ENCODE measurements at places on chromosomes 7 and 10.

- DNase-seq, result no peak
Observed at GRCh38 chr10:21083861-21084260, 186.8 kb upstream of the NEBL start.

DNA sequence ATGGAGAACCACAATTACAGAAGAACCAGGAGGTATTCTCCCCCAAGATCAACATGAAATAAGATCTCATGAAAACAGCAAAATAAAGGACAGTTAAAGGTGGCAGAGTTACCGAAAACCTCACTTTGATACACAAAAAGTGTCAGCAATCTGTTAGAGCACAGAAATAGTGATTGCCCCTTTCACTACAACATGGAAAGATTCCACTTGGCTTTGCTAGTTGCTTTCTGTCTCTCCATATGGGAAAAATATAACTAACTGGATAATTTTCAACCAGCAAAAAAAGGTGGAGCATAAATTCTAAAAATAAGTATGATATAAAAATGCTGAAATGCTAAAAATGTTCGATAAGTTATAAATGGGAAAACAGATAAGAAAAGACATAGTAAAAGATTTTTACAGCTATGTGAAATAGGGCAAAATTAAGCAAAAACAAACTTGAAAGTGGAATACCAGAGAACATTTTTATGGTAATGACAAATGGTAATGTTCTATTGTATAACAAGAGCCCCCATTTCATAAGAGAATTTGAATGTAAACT lies 90.2 kb downstream of the GPR85 start:
- no peak for DNase-seq

GRCh38 chr10:132586739-132587138 lies 49.2 kb downstream of the INPP5A start:
- DNase-seq, result no peak

- DNase-seq, result no peak
Observed at GRCh38 chr10:15166325-15166724, 2.2 kb downstream of the NMT2 start.

GRCh38 chr7:2242541-2243429 lies 759 bp downstream of the NUDT1 start:
- DNase-seq, result peak; percentile 46

DNA sequence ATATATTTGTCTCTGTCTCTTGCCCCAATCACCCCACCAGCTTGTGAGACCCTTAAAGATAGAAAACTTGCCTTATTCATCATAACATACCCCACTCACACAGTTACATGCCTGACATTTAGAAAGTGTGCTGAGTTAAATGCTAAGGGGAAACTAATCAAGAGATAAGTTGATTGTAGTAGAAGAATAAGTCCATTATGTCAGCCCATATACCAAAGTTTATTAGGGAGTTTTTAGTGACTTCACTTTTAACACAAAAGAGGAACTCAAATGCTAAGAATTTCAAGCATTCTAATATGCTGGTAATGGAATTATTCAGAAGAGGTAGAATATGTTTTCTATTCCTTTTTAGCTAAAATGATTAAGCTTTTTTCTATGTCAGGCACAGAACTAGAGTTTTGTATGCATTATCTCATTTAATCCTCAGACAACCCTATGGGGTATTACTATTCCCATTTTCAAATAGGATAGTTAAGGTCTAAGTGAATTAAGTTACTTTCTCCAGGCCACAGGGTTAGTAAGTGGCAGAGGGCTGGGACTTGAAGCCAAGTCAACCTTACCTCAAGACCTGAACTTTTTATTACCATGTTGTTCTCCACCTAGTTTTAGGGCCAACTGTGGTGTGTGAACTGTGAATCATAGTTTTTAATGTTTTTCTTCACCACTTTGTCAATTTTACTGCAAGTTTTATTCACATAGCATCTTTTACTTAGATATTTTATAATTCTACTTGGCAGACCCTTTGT lies 19.6 kb downstream of the ASAH2 start:
- DNase-seq, result no peak

- no peak for DNase-seq
Observed at GRCh38 chr10:118076705-118077104, 30.0 kb upstream of the RAB11FIP2 start.

- no peak for DNase-seq
Observed at GRCh38 chr7:13035233-13035632, 347.8 kb downstream of the ARL4A start.

GRCh38 chr7:69374044-69374425 lies 224.2 kb upstream of the AUTS2 start:
- no peak for DNase-seq

DNA sequence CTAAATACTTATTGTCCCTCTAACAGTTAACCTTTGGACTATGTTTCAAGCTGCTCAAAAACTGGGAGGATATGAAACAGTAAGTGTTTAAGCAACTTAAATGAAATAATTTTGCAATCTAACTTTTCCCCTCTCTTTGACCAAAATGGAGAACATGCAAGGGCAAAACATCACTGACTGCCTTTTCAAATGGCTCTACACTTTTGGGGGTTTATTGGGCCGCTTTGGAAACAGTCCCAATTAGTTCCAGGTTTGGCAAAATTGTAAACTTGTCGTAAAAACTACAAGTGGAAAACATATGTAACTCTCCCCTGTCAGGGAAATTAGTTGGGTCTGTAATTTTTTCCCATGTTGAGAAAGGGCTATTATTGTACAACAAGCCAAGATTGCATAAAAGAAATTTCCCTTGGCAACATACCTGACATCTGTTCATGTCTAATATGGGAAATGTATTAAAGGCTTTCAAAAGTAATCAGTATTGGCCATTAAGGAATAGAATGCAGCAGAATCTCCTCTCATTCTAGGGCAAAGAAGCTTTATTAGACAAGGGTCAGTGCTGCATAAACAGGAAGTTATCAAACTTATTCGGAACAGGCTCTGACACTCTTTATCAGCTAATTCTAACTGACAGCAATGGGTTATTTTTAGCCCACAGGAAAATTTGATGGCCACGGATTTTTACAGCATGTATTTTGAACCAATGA lies 157.9 kb downstream of the ARID5B start:
- DNase-seq, result no peak

- no peak for DNase-seq
Observed at GRCh38 chr7:103984050-103984449, 5.4 kb downstream of the RELN start.

DNA sequence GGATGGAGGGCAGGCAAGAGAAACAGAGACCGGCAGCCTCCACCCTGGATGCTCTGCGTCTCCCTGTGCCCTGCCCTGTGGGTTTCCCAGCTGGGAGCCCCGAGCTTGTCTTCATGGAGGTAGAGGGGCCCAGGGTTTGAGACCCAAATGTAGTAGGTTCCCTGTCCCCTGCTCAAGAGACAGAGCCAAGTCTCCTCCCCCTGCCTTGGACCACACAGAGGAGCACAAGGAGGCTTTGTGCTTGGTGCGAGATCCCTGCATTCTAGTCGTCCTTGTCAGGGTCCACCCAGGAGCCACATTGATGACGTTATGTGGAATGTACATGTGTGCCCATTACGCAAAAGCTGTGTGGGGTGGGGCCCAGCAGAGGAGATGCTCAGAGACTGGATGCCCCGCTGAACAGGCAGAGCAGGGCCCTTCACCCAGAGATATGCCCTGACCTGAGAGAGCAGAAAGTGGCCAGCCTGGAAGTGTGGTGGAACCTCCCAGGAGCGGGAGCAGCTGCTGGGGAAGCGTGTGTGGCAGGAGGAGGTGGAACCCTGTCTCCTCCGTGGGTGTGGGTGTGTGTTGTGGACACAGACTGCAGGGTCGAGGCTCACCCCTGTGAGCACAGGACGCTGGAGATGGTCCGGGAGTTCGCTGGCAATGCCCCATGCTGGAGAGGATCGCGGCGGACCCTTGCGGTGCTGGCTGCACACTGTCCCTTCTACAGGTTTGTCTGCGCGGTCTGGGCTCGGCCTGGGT lies 39.3 kb downstream of the VWA2 start:
- DNase-seq, result no peak

GRCh38 chr7:131947661-131948060 lies 391.2 kb upstream of the PODXL start:
- DNase-seq, result no peak

- DNase-seq, result no peak
Observed at GRCh38 chr10:90988802-90989201, 67.9 kb upstream of the ANKRD1 start.

- DNase-seq, result no peak
Observed at GRCh38 chr7:131105294-131105798, 222.3 kb upstream of the MKLN1 start.

DNA sequence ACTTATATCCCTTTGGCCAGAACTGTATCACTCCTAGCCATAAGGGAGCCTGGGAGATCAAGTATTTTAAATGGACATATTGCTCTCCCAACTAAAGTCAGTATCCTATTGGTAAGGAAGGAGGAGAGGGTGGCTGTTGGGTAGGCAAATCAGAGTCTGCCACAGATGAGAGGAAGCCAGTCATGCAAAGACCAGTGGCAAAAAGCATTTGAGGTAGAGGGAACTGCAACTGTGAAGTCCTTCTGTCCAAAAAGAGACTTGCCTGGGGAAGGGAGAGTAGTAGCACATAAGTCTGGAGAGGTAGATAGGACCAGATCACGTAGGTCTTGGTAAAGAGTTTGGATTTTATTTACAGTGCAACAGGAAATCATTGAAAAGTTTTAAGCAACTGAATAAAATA lies 8.8 kb upstream of the CCNJ start:
- DNase-seq, result no peak

DNA sequence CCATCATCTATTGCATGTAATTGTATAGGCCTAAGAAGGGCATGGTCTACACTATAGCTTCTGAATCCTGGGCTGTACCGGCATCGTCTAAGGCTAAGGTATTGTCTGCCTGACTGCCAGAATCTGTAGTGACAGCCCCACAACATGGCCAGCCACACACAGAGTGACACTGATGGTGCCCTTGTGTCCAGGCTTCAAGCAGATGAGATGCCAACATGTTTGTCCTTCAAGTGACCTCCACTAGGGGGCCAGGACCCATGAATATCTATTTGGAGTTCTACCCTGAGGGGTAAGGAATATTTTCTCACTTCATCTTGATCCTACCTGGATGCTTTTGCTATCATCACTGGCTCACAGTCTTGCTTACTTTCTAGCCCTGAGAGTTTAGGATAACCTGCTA lies 1.5 kb downstream of the CYP3A7 start:
- no peak for DNase-seq

- no peak for DNase-seq
Observed at GRCh38 chr7:91811236-91811635, 69.3 kb downstream of the MTERF1 start.

- peak; percentile 63 for DNase-seq
Observed at GRCh38 chr7:142795339-142795863, 24.6 kb downstream of the PRSS2 start.

DNA sequence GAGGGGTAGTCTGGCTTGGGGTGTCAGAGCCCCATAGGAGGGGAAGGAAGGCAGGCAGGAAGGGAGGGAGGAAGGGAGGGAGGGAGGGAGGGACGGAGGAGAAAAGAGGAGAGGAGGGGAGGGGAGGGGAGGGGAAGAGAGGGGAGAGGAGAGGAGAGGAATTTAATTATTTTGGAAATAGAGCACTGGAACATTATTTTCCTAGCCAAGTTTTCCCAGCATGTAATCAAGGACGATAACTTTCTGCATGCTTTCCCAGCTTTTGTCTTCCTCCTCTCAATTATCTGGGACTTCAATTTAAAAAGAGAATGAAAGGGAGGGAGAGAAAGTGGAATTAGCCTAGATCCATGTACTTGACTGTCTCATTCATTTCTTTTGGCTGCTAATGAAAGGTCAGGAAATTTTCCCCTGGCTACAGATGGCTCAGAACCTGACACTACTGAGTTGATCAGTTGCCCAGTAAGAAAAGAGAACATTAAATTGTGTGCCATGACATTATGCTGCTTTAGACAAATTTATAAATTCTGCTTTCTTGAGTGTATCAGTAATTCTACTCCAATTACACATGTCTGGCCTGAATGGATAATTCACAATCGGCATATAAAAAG lies 148.8 kb downstream of the LRRC4 start:
- DNase-seq, result no peak

DNA sequence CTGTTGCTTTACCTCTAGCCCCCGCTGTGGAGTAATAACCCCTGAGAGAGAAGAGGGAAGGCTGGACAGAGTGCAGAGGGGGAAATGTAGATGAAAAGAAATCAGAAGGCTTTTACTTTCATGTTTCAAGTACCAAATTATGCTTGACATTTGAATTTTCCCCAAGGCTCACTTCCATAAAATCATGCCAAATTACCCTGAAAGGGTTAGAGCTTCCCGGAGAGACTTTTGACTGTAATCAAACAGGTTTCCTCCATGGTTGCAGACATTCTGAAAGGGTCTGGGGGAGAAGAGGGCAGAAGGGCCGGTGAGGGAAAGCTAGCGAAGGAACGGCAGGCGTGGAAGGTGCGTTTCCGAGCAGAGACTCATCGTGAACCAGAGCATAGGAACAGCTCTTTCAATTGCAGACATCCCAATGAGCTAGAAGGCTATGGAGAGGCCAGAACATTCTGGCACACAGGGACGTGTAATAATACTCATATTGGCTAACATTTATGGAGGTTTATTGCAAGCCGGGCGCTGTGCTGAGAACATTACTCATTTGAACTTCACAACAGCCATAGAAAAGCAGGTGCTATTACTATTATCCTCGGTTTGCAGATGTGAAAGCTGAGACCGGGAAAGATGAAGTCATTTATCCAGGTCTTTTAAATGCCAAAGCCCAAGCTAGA lies 620.8 kb upstream of the AUTS2 start:
- no peak for DNase-seq

- DNase-seq, result no peak
Observed at GRCh38 chr7:29239638-29240037, 45.1 kb downstream of the CHN2 start.

DNA sequence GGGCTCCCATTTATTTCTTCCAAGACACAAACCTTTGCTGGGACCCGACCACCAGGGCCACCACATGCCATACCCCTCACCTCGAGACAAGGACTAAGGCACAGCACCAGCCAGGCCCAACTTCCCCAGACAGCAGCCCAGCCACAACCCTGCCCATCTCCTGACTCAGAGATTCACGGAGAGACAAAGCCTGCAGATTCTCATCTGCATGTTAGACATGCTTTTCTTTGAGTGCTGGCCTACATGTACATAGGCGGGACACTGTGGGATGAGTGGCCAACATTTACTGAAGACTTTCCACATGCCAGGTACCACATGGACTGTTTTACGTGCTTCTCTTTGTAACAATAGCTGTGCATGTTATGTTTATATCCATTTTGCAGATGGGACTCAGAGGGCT lies 221.3 kb upstream of the ZMIZ1 start:
- no peak for DNase-seq

GRCh38 chr7:69803699-69804516 lies 205.6 kb downstream of the AUTS2 start:
- no peak for DNase-seq

GRCh38 chr10:103177123-103177522 lies 15.9 kb downstream of the NT5C2 start:
- DNase-seq, result no peak

All from CD4-positive, alpha-beta memory T cell (primary cell).